ENCODE measurements at places on chromosomes 4 and X.

DNA sequence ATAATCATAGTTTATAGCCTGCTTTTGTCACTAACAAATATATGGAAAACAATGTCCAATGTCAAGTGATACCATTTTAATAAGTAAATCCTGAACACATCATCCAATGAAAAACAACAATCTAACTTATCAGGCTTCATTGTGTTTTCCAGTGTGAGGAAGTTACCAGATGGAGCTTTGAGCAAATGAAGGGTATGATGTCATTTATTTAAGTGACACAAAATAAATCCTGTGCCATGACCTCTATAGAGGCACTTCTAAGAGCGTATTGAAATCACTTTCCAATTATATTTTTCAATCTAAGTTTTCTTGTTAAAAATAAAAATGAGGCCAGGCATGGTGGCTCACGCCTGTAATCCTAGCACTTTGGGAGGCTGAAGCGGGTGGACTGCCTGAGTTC lies 48.2 kb upstream of the NMU start:
- DNase-seq, result no peak

- no peak for DNase-seq
Measured at GRCh38 chrX:2654436-2655340, 36.4 kb upstream of the CD99 start.

DNA sequence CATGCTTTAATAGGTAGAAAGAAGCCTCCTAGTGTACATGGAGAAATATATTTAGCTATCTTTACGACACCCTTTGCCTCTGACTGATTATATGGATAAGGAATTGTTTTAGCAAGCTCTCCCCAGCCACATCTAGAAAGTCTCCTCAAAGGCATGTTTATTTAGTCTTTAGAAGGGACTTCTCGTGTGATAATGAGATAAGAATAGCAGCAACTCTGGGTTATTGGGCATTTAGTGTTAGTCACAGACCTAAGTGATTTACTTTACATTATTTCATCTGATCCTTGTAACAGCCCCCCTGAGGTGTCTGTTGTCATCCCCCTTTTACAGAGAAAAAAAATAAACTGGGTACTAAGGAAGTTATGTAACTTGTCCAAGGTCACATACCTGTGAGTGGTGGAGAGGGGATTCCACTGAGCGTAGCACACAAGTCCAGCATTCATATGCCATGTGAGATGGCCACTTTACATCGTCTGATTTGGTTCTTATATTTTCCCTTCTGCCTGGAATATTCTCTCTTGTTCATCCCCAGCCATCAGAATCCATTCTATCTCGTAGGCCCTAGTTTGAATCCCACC lies 77.7 kb downstream of the TSPAN7 start:
- DNase-seq, result no peak

GRCh38 chrX:22698151-22698550 lies 301.6 kb upstream of the DDX53 start:
- no peak for DNase-seq

DNA sequence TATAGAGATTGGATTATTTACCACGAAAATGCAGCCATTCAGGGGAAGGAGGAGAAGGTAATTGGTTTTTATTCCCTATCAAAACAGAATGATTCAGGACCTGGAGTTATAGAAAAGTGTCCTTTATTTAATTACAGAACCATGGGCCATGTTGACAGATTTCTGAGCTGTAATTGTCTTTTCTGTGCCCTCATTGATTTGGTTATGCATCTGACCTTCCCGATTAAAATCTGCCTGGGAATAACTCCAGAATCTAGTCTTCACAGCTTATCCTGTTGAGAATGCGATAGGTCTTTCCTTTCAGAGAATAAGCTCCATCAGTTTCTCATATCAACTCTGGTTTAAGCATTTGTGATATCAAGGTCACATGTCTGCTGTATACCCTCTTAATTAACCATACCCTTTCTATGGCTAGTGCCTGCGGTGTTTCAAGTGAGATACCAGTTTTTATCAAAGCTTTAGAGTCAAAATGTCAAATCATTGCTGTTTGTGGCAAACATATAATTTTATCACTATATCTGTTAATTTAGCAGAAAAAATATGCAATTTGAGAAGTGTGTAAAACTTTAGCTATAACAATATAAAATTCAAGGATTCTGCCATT lies 37.2 kb upstream of the ANK2 start:
- no peak for DNase-seq

- DNase-seq, result no peak
Measured at GRCh38 chr4:59881632-59882031, 1318.5 kb upstream of the ADGRL3 start.

DNA sequence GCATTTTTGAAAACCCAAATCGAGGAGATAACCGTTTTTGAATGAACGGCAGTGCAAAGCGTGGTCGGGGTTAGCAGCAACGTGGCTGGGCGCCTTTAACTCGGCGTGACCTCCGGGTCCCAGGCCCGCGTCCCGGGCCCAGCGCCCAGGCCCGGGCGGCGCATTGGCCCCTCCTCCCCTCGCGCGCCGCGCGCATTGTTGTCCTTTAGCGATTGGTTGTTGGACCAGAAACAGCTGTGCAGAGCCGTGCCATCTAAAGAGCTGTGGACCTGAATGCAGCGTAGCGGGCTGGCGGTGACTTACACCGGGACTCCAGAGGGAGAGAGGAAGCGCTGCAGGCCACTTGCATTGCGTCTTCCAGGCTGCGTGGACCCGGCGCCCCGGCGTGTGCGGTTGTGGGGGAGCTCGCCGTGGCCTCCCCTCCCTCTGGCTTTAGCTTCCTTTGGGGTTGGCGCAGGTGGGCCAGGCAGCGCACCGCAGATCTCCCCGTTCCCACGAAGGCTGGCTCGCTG lies at the start of gene STOX2:
TSS of gene STOX2 (plus strand) at position 227 of the 512 bp plus-strand sequence. CDS start 1,484 bp downstream, outside the sequence.
- no peak for DNase-seq

DNA sequence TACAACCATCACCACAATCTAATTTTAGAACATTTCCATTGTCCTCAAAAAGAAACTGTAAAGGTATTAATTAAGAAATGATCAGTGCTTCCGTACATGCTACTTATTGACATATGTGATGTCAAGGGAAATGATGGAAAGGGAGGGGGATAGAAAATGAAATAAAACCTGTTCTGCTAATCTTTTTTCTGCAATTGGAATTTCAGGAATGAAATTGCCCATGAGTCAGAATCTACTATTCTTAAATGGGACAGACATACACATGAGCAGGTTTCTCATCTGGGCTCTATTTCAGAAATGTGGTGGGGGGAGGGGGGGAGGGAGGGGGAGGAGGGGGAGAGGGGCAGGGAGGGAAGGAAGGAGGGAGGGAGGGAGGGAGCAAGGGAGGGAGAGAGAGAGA lies 91.0 kb downstream of the SHROOM4 start:
- no peak for DNase-seq

DNA sequence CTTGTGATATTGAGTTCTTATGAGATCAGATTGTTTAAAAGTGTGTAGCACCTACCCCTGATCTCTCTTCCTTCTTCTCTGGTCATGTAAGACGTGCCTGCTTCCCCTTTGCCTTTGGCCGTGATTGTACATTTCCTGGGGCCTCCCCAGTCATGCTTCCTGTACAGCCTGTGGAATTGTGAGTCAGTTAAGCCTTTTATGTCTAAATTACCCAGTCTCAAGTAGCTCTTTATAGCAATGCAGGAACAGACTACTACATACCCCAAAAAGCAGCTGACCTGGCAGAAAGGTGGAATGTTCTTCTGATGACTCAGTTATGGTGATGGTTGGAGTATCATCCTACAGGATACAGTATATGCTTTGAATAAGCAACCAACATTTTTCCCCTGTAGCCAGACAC lies 11.4 kb upstream of the MCUB start:
- DNase-seq, result no peak

- DNase-seq, result no peak
Measured at GRCh38 chr4:11264841-11265240, 163.9 kb downstream of the HS3ST1 start.

DNA sequence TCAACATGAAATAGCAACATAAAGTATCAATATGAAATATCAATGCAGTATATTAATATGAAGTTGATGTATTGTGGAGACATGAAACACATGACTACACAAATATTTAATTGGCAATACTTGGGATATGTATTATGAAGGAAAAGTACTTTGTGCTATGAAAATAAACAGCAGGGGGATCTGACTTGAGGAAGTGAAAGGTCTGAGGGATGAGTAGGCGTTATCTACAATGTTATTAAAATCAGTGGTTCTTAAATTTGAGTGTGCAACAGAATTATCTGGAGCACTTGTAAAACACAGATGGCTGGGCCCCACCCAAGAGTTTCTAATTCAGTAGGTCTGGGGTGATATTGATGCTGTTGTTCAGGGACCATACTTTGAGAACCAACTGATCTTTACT lies 27.4 kb upstream of the ARX start:
- no peak for DNase-seq

DNA sequence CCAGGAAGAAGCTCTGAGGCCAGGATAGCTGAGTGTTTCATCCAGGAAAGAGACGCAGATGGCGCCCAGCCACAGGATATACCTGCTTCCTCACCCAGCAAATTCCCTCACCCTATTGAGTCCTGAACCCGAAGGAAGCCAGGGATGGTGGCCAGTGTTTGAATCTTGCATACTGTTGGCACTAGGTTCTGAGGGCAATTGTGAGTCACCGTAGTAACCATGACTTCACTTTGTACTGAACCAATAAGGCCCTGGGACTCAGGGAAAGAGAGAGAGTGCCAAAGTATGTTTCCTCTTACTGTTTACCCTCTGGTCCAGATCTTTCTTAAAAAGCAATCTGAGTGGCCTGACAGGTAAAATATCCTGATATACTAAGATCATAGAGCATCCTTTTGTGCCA lies 25.6 kb upstream of the SMIM10L2A start:
- DNase-seq, result no peak

- DNase-seq, result no peak
Measured at GRCh38 chrX:31228909-31229308, 157.1 kb upstream of the FTHL17 start.

Data from cortex of kidney (tissue), 1 donor.